ENCODE measurements at places on chromosomes 7 and 10.

DNA sequence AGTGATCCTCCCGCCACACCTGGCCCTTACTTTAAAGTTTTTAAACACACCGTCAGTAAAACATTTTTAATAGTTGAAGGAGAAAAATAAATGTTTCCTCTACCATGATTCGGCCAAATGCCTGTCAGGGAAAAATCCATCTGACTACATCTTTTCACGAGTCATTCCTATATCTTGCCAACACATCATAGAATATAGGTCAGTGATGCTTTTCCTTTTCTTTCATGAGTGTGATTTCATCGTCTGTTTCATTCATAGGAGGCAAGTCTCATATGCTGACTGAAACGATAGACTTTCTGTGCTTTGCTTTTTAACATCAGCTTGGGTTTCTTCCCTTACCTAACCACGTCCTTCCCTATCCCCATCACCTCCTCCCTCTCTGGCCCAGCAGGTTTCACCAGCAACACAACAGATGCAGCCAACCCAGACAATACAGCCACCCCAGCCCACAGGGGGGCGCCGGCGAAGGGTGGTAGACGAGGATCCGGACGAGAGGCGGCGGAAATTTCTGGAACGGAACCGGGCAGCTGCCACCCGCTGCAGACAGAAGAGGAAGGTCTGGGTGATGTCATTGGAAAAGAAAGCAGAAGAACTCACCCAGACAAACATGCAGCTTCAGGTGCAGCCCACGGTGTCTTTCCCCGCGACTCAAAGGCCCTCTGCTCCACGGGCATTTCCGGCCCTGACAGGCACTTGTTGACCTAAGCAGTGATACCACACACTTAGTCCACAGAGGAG, 149.2 kb downstream of the TRIL start:
- DNase-seq, result no peak

DNA sequence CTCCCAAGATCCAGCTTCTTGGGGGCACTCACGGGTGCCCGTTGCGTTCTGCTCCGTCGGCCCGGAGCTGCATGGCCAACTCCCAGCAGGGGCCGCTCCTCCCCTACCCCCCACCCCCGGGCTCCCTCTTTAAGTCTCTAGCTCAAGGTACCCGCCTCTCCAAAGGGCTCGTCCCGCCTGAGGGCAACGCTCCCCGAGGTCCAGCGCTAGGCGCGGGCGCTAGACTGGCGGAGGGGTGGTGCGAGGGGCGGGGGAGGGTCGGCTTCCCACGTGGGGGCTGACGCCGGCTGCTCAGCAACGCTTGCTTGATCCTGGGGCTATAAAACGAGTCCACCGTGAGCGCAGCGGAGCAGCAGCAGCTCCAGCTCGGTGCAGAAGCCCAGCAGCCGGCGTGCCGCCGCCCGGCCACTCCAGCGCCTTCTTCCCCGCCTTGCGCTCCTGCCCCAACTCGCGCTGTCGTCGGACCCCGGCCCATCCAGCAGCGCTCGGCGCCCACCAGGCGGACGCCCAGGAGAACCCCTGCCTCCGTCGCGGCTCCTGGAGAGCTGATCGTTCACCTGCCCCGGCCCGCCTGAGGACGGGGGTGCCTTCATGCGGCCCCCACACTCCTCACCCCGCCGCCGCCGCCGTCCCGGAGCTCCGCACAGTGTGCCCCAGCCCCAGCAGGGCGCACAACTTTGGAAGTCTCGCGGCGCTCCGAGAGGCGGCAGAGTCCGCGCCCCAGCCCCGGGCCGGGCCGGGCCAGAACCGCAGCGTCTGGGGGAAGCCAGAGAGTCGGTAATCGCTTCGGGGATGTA, at the start of gene ADRA2A:
Gene ADRA2A, plus strand, starts transcription at position 348 of the 797 bp plus-strand sequence. CDS start 968 bp downstream, outside the sequence.
- DNase-seq, result peak; percentile 45

DNA sequence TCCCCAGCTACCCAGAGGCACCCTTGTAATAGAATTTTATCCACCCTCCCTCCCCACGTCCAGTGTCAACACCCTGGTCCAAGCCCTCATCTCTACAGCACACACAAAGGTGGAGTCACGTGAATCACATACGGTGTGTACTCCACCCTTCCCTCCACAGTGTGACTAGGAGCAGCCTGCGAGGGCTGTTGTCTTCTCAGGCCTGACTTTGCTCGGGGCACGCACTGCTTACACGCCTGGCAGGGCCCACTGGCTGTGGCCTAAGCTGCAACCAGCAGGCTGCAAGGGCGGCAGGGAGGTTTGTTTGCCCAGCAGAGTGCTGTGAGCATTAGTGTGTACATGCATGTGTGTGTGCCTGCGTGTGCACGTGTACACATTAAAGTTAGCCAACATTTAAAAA, 93.7 kb downstream of the COBL start:
- DNase-seq, result no peak

- DNase-seq, result no peak
These were observed 176.3 kb upstream of the MEOX2 start for GRCh38 chr7:15862781-15863165.

DNA sequence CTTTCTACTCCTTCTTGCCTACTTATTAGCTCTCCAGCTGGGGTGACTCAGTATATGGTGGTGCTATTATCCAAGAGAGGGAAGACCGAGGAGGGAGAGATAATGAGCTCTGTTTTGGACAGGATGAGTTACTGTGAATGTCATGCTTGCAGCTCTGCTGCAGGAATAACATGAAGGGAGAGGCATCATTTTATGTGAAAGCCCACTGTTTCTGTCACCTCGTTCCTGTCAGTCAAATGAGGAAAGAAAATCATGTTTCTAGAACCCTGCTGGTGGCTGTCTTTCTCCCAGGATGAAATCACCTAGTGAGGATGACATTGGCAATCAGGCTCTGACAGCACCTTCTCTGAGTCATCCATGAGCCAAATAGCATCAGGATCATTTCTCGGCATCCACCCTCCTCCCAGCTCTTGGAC, 1291.6 kb upstream of the AUTS2 start:
- no peak for DNase-seq

DNA sequence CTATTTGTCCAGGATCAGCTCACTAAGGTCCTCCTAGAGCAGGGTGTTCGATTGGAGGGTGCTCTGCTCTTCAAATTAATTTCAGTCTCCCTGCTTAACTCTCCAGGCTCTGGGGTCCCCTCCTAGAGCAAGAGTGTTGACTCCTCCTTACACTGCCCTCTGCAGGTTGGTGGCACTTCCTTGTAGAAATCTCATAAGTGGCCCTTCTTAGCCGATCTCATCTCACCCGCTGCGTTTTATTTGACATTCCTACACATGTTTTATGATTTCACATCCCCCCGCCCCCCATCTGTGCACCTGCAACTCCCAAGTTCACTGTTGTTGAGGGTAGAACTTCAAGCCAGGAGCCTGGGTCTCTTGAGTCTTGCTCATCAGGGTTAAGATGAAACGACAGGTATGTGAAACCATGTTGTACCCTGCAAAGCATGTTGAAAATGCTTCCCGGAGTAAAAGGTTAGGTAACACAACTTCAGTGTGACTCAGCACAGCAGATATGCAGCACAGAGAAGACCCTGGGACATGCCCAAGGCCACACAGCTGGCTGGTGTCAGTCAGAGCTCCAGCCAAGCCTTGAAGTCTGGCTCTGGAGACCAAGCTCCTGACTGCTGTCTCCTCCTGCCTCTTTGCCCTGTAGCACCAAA, 171.2 kb downstream of the PRKAG2 start:
- peak; percentile 59 for DNase-seq

GRCh38 chr10:88110822-88111221, 247.4 kb downstream of the PTEN start:
- no peak for DNase-seq

- DNase-seq, result no peak
These were observed 19.2 kb upstream of the SMO start for GRCh38 chr7:129169171-129169671.

DNA sequence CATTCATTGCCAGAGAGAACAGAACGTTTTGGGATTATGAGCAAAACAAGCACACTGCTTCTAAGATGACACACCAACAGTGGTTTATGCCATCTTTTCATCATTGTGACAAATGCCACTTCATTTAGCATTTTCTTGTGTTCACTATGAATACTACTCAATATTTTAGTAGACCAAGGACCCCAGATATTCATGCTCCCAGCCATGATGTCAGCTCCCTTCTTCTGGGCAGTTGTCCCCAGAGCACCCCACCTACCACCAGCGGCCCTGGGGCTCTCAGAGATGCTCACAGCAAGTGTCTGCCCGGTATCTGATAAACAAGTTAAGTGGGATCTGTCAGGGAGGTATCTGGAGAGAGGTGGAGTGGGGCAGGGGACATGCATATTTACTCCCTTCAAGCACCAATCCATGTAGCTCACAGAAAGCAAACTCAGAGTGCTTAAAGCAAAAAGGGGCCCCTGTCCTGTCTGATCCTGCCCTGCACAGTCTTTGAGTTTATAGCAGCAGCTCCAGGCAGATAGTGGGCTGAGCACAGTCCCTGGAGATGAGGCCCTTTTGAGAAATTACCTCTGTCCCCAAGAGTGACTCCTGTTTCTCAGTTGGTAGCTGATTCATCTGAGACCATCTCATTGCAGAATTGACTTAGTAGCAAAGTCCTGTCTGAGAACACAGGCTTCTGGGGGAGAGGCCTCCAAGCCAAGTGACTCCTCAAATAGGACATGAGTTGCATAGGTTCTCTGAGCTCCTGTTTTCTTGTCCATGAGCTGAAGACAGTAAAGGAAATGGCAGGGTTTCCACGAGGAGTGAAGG, 281.8 kb upstream of the KLF6 start:
- DNase-seq, result no peak

DNA sequence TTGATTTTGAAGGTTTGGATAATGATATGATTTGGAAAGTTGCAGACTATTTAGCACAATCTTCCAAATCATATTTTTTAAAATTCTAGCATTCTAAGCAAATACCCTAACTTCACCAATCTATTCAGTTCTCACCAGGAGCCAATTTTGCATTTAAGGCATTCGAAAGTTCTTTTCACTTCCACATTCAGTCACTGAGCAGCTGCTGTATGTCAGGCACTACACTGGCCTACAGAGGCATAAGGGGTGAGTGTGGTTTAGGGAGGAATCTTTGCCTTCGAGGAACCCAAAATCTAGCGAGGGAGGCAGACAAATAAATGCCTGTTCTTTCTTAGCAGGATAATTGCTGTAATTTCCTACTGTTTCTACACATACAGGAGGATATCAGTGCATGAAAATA, 10.7 kb upstream of the UCN3 start:
- no peak for DNase-seq

DNA sequence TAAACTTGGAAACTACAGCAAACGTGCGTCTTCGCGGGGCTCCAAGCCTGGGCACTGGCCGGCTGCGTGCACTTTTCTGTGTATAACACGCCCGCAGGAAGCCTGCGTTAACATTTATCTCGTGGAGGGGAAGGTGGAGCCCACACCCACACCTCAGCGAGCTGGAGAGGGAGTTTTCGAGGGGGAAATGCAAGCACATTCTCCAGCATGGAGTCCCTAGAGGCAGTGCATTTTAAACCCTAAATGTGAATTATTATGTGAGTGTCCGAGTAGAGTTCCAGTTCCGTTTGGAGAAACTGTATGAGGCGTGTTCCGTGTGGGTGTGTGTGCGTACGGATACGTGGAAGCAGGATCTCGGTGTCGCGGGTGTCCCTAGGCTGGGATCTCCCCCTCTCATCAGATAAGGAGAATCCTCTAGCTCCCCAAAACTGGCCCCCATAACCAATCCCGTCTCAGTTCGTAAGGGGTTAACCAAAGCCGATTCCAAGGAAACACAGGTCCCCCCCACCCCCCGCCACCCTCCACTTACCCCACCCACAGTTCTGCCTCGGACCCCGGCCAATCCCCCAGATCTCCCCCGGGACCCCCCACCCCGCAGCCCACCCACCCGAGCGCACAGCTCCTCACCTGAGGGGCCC, 403 bp downstream of the CDK6 start:
- DNase-seq, result no peak

DNA sequence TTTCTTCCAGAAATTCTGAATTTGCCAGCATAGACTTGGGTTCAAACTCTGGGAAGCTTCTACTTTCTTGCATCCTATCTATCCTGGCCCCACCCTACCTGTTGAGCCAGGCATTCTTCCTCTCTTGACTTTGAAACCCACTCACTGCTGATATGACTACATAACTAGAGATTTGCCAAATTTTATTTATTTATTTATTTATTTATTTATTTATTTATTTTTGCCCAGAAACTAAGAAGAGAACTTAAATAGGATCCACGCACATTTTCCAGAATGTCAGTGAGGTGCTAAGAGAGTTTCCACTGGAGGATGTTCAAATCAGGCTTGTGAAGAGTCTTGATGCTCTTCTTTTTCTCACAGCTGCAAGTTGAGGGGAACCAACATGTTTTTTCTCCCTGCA, 487.8 kb upstream of the PODXL start:
- DNase-seq, result no peak

GRCh38 chr10:89921403-89921802, 220.0 kb downstream of the KIF20B start:
- DNase-seq, result no peak
